ENCODE measurements at places on chromosomes 6 and 20. TPM values are rescaled to one million over a fixed set of nuclear protein-coding genes. Genes with fewer than 3 reads are reported as not detected.

The NRSN1 gene
- not detected for total RNA-seq

DNA sequence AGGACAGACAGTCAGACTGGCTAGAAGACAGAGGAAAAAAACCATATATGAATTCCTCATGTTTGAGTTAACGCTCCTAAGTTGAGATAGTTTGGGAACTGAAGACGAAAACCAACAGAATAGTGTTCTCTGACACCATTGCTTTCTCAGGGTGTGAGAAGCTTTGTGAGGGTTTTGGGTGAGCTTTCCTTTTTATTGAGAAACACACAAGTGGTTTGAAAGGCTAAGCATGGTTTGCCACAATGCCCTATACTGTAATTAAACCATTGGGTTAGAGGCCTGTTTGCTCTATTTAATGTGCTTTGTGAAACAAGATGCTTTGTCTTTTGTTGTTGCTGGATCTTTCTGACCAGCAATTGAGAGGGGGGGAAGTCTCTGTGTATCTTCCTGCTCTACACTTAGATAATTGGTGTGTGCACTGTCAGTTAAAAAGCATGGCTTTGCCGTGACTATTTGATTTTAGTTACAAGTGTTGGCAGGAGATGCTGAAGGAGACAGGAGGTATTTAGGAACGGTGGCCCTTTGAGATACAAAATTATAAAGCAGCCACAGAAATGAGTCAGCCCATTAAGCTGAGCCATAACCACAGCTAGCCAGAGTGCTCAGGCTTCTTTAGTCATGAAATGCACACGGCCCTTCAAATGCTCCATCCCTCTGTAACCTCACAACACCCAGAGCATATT lies 273.0 kb upstream of the PREP start:
- DNase-seq, result no peak

DNA sequence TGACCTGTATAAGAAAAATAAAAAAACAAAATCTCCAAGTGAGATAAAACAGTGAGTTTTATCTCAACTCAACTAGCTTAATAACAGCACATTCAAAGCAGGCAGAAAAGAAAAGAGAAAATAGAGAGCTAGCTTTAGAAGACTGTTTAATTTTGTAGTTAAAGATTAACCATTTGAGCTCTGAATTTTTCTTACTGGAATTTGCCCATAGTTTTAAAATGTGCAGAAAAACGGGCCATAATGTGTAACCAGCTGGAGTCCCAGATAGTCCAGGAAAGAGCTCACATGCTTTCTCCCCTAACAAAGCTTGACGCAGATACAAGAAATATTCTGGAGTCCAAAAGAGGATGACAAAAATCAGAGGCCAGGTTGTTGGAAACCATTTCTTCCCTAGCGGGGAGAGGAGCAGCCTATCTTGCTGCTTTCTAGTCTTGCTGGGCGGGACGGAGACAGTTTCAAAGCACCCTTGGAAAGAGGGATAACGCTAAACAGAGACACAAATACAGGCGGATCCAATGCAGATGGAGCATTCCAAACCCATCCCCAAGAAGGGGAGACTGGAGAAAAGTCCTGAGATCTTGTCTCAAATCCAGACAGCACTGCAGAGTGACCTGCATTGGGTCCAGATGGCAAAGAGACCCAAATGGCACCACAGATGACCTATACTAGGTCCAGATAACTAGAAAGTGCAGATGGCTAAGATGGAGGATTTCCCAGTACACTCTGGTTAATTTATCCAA lies 16.1 kb downstream of the TTK start:
- no peak for DNase-seq

DNA sequence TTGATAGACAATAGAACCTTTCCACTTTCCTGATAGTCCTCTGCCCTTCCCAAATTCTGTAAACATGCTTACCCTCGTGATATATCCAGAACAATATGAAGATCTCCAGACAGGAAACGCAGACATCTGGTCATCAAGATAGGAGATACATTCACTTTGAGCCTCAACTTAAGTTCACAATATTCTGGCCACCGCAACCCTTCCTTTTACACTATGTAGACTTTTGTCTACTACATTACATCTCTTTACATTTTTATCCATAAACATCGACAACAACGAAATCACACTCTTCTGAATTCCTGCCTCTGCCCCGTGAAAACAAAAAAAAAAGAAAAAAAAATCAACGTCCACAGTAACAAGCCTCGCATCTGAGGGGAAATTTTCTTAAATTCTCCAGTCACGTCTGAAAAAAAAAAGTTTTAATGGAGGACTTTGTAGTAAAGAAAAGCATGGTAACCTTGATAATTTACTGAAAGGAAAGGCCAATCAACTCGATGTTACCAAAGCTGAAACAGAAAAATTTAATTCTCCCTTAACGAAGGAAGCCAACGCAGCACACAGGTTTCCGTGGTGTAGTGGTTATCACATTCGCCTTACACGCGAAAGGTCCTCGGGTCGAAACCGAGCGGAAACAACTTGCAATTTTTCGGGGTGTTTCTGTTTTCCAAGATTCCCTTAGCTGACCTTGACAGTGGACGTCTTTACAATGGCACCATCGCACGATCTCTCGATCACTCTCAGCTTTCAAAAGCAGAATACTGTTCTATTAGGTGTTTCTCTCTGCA lies 21.8 kb downstream of the POM121L2 start:
- no peak for DNase-seq

The CEP43 gene
- 13.7 TPM for total RNA-seq

The SGK2 gene
- 14.5 TPM for total RNA-seq

GRCh38 chr20:24392612-24393011 lies 76.8 kb upstream of the SYNDIG1 start:
- DNase-seq, result no peak

The RBM38 gene
- 10.8 TPM for total RNA-seq

The COX4I2 gene
- total RNA-seq, result 1.0 TPM

DNA sequence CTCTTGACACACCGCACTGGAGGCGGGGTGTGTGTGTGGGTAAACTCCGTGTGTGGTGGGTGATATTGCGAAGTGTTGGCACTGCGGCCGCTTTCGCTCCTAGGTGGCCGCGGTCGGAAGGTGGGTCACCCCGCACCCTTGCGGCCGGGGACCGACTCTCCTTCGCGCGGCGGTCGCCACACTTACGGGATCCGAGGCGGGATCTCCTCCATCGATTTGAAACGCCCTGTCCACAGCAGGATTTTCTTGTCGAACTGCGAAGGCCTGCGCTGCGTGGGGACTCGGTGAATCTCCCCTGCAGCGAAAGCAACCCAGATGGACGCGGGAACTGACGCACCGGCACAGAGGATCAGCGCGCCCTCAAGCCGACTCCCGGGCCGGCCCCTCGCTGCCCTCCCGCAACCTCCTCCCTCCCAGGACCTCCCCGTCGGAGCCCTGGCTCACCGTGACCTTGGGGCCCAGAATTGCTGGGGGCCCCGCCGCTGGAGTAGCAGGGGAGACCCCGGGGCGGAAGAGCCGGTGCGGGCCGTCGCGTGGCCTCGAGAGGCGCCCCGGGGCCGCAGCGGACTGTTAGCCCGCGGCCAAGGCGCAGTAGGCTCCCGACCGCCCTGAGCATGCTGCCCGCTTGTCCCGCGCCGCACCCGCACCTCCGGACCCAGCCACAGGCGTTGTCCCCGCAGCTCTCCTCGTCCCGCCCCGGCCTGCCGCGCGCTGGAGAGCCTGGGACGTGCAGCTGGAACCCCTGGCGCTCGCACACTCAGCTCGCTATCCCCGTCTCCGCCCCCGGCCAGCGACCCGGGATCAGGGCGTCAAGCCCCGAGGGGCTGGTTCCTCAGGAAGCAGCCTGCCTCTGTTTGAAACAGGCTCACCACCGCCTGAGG lies at the start of gene FAM162B:
FAM162B (minus strand) TSS at position 759 of the 881 bp plus-strand sequence; CDS start at position 616, 143 bp downstream.
- DNase-seq, result no peak

DNA sequence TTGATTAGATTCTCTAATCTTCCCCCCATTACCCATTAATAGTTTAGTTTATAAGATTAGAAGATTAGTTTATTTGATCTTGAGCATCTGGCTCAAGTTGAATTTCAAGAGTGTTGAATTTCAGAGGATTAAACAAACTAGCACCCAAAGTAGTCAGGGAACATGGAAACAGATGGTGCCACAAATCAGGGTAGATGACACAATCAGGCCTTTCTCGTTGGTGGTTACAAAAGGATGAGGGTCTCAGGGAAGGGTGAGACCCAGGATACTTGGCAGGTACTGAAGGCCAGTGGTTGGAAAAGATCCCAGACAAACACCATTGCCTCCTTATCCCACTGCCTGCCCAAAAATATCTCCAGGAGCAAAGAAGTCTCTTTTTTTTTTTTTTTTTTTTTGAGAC lies 29.5 kb upstream of the ADGRF1 start:
- no peak for DNase-seq

The POU3F2 gene
- not detected for total RNA-seq

GRCh38 chr6:22108199-22108598 lies 188.6 kb downstream of the PRL start:
- DNase-seq, result no peak

- no peak for DNase-seq
These were observed 35.4 kb downstream of the SLC16A10 start for GRCh38 chr6:111122458-111123286.

- DNase-seq, result no peak
These were observed 191.7 kb upstream of the RIN2 start for GRCh38 chr20:19566226-19566945.

GRCh38 chr6:90080876-90081481 lies 186.7 kb downstream of the GJA10 start:
- no peak for DNase-seq

- DNase-seq, result no peak
These were observed 218.4 kb downstream of the LMBRD1 start for GRCh38 chr6:69578361-69578890.

GRCh38 chr6:2827142-2827541 lies 14.5 kb downstream of the SERPINB1 start:
- DNase-seq, result no peak

GRCh38 chr6:138572167-138572875 lies 73.0 kb upstream of the NHSL1 start:
- DNase-seq, result peak; percentile 32

GRCh38 chr20:6017880-6018279 lies 36.0 kb downstream of the LRRN4 start:
- DNase-seq, result no peak

DNA sequence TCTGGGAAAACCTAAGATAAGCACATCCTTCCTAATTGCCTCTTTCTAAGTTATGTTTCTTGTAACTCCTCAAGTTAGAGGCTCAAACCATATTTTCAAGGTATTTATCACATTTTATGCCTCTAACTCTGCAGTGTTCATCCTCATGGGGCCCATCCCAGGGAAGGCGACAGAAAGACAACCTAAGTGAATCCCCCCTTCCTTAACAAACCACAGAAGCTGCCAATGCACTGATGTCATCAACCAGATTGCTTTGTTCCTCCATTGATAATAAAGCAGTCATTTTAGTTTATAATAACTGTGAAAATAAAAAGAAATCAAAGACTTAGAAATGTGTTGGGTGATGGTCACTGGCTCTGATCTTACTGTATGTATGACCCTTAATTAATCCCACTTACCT lies 119.5 kb upstream of the TCF21 start:
- DNase-seq, result no peak

DNA sequence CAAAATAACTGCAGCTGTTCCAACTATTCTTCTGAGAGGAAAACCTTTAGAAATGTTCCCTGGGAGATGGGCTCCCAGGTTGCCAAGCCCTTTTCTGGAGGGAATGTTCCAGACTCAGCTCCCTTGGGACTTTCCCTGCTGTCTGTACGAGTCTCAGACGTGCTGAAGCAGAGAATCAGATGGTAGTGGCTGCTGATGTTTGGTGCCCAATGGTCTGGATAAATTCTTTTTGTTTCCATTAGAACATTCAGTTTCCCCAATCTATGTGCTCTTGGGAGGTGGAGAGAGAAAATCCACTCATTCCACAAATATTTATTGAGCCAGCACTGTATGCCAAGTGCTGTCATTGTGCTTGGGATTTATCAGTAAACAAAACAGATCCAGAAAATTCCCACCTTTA lies 40.0 kb downstream of the SNHG17 start:
- no peak for DNase-seq

DNA sequence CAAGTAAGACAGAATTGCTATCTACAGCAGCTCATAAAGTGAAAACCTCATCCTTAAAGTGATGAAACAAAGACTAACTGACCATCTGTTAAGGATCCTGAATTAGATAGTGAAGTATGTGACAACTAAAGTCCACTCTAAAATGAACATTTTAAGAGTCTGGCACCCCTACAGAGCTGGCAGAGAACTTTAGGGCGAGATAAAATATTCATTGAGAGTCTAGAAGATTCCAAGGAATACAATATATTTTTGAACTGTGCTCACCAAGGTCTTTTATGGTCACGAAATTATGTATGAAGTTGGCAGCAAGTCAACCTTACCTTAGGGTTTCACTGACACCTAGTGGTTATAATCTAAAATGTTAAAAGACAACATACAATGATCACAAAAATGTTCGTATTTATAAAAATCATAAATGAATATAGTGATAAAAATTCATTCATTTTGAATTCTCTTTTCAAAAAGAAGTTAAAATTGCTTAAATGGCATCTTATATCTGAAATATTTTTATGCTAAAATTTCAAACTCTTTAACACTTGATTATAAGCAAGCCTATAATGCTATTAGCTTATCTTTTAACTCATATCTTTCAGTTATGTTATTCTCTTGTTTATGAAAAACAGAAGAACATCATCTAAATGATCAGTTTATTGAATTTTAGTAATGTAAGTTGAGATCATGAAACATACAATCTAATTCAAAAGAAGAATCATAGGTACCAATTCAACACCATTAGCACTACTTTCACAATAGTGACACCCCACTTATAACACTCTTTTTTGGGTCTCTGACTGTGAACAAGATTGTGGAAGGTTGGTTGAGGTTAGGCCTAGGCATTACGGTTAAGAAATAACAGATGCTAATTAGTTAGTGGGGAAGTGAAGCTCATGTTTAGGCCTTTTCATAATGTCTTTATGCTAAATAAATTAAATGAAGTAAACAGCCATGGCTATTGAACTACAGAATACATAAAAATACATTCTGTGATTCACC lies 27.5 kb downstream of the RSPH3 start:
- DNase-seq, result no peak

The DEF6 gene
- total RNA-seq, result 17.4 TPM

The SIM1 gene
- 0.32 TPM for total RNA-seq

The COL11A2 gene
- total RNA-seq, result 1.3 TPM

- DNase-seq, result no peak
These were observed 8.9 kb downstream of the RPS10 start for GRCh38 chr6:34416877-34417371.

DNA sequence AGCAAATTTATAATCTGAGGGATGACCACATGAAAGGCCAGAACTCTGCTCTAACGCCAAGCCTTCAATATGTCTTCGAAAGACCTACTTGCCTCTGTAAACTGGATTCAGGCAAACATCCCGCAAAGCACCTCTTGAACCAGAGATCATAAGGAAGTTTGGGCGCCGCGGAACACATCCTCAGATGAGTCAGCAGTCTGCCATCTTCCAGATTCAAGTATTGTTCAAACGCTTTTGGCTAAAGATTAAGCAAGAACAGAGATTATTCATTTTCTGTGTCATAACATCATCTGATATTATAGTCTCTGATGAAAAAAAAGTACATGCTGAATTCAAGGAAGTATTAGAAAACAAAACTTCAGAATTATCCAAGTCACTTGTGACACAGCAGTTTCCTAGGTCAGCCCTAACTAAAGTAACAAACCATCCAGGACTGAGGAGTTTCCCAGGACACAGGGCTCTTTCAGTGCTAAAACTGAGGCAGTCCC lies 20.8 kb downstream of the TBC1D7 start:
- DNase-seq, result no peak

The RTF2 gene
- total RNA-seq, result 52.7 TPM

- no peak for DNase-seq
These were observed 2.0 kb downstream of the QRSL1 start for GRCh38 chr6:106631346-106631745.

GRCh38 chr20:16732506-16733152 lies 2.8 kb downstream of the SNRPB2 start:
- no peak for DNase-seq

The MOG gene
- not detected for total RNA-seq

The MLN gene
- not detected for total RNA-seq

- no peak for DNase-seq
These were observed 536.5 kb upstream of the MARCKS start for GRCh38 chr6:113320653-113321052.
